Left colon (tissue), 2 donors: ENCODE measurements at places on chromosomes 6 and 20. TPM values are rescaled to one million over a fixed set of nuclear protein-coding genes. Genes with fewer than 3 reads are reported as not detected.

DNA sequence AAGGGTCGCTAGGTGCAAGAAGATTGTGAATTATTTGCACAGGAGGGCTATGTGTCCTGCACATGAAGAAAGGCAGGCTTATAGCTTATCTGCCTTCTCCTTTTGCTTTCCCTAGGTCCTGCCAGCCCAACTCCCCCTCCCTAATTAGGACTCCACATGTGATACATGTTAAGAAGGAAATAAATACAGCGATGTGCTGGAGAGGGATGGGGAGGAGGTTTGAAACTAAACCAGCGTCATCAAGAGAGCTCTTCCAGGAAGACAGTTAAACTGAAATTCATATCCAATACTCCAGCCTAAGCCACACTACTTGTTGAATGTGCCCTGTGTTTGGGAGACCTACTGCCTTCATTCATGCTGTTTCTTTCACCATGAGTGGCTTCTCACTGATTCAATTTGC, 34.9 kb upstream of the UTRN start:
- no peak for DNase-seq

- DNase-seq = no peak
Measured at GRCh38 chr6:11103065-11103464, 8.5 kb downstream of the ERVFRD-1 start.

DNA sequence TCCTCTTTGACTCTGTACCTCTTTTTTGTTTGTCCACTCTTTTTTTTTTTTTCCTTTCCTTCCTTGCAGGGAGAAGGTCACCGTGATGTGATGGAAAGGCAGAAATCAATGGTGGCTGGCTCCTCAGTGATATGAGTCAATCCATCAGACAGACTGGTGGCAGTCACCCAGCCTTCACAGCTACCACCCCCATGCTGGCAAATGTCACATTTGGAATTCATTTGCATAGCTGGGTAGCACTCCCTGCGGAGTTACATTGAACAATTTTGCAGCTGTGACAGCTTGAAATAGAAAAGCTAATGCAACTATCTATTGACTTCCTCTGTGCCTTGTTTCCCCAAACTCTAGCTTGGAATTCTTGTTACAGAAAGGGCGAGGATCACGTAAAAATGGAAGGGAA, 668.4 kb downstream of the C6orf118 start:
- DNase-seq = no peak

DNA sequence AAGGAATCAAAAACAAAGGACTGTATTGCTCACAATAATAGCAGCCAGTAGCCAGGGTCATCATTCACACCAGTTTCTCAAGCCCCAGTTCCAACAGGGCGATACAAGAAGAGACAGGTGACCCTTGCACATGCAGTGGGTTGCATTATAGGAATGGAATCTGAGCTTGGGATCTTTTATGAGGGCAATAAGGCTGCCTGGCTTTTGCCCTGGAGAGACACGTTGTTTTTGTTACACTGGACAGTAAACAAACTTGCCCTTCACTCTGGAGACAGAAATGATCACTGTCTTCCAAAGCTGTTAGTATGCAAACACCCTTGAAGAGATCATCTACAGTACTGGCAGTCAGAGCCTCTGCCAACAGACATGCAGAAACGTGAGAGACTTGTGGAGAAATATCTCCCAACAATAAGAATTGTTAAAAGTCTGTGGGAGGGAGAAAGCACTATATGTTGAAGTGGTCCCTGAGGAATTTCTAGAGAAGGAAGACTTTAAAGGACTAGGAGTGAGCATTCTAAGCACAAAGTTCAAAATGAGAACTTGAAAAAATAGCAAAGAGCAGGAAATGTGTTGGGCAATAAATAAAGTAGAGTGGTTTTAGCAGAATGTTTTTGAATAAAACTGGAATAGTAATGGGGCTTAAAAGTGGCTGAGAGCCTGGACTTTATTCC, 6.2 kb upstream of the COL12A1 start:
- no peak for DNase-seq

Gene ASCC3
- 28.6 TPM for total RNA-seq

DNA sequence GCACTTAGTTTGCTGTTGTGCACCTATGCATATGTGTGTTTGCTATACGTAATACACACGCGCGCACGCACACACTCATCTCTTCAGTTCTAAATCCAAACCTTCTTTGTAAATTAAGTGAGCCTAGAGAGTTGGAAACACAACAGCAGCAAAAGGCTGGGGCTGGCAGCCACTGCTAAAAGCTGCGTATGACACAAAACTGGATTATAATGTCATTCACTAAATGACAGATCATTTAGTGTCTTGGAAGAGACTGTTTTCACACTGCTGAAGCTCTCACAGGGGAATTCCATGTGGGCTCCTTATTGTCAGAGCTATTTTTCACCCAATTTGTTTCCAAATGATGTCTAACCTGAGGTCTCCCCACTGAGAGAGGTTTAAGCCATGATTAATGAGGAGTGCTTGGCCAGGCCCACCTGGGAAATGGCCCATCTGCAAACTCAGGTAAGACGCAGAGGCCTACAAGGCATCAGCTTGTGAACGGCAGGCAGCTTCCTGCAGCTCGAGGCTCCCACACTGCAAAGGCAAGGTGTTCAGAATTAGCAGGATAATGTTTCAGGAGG, 94.2 kb downstream of the OLIG3 start:
- DNase-seq = no peak

Gene VSTM2L
- total RNA-seq = 1.1 TPM

GRCh38 chr6:83601119-83601518, 88.8 kb downstream of the PRSS35 start:
- no peak for DNase-seq

Gene CLDN20
- not detected for total RNA-seq

- DNase-seq = no peak
Measured at GRCh38 chr20:19780261-19780660, 22.2 kb downstream of the RIN2 start.

DNA sequence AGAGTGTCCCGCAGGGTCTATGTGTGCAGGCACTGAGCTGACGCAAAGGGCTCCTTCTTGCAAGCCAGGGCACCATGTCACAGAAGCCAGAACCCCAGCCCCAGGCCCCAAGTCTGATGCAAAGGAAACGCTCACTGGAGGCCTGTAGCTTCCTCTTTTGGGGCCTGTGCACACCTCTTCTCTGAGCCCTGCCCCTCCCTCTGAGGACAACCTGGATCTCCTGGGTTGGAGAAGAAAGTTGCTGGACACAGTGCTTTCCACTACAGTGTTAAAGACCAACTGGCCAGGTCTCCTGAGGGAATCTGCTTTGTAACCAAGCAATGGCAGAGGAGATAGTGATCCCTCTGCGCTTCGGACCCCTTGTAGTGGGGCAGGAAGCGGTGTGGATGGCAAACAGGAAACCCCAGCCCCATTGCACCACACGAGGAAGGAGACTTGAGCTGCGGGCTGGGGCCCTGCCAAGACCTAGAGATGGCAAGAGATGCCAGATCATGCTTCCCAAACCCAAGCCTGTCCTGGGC, 90.0 kb downstream of the PRND start:
- peak; percentile 62 for DNase-seq

DNA sequence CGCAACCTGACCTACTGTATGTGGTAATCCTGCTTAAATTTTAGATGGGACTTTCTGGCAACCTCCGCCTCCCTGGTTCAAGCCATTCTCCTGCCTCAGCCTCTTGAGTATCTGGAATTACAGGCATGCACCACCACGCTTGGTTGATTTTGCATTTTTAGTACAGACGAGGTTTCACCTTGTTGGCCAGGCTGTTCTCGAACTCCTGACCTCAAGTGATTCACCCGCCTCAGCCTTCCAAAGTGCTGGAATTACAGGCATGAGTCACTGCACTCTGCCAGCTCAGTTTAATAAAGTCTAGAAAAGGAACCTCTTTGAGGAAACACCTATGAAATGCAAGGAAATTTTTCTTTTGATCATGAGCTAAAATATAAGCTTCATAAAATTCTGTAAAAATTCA, 9.0 kb upstream of the PLCB4 start:
- no peak for DNase-seq

Gene SRSF12
- 0.53 TPM for total RNA-seq

- no peak for DNase-seq
Measured at GRCh38 chr6:89481695-89482094, 48.7 kb downstream of the ANKRD6 start.

Gene CST5
- total RNA-seq = not detected

Gene DEF6
- 10.3 TPM for total RNA-seq

DNA sequence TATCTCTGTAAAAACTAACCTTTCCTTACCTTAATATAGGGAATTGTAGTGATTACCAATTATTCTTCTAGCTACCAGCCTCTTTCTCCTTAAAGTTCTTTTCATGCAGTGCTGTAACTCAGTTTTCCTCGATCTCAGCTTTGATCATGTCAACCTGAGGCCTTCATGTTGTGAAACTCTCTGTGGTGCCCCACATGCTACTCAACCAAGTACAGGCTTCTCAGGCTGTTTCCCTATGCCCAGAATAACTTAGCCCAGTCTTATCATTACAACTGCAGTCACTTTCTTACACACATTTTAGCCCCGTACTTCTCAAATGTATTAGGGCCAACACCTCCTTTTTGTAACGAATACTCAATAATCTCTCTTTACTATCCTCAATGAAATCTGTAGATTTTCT, 90.1 kb upstream of the SUPT3H start:
- no peak for DNase-seq

DNA sequence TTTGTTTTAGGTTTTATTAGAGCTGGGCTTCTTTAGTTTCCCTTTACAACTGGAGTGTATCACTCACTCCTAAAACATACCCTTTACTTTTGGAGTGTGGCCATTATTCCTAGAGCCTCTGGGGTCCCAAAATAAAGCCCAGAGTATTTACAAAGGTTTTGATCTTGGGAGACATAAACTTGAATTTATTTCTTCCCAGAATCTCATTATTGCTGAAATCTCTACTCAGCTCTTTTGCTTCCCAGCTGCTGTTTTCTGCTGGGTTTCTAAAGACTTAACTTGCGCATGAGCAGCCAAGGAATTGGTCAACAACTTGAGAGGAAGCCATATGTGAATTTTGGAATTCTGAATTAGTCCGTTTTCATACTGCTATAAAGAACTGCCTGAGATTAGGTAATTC, 94.5 kb upstream of the NRSN1 start:
- no peak for DNase-seq

DNA sequence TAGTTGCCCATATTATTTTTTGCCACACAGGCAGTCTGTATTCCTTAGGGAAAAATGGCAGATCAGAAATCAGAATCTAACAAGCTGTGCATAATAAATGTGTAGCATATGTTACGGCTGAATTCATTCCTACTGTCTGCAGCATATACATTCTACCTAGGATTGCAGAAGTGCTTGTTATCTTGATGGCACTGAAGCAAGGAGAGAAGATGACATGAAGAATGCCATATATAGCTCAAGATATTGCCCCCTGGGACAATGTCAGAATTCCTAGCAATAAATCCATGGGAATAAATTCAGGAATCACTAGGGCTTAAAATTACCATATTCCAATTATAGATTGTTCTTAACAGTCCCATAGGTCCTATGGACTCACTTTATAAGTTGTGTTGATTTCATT, 293.0 kb upstream of the CNR1 start:
- no peak for DNase-seq

GRCh38 chr6:27168586-27169443, 78.7 kb upstream of the PRSS16 start:
- no peak for DNase-seq

Gene MAD2L1BP
- total RNA-seq = 37.0 TPM

DNA sequence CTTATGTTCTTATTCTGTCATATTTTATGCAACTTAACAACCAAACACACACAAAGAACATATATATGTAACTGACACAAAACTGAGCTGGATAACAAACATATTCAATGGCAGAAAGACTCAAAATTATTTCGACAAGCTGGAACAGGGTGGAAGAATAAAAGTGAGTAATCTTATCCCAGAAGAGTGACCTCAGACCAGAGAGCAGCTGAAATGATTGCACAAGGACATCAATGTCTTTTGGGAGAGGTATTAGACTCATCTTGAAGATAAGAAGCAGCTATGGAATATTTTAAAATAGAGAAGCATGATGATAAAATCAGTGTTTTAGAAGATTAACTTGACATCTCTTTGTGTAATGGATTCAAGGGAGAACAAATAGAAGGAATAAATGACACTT, 191.6 kb upstream of the PRDM1 start:
- DNase-seq = no peak

DNA sequence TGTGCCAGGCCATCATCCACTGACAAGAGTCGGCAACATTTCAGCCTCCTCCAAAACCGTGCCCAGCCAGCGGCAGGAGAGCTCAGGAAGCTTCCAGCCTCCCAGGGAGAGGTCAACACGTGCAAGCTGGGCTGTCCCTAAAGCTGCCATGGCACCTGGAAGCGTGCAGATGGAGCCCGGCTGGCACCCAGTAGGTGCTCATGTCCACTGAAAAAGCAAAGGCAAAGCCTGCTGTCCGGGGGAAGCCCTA, 14.4 kb upstream of the TLDC2 start:
- DNase-seq = no peak

- DNase-seq = no peak
Measured at GRCh38 chr6:39035681-39036080, 12.9 kb upstream of the GLP1R start.

DNA sequence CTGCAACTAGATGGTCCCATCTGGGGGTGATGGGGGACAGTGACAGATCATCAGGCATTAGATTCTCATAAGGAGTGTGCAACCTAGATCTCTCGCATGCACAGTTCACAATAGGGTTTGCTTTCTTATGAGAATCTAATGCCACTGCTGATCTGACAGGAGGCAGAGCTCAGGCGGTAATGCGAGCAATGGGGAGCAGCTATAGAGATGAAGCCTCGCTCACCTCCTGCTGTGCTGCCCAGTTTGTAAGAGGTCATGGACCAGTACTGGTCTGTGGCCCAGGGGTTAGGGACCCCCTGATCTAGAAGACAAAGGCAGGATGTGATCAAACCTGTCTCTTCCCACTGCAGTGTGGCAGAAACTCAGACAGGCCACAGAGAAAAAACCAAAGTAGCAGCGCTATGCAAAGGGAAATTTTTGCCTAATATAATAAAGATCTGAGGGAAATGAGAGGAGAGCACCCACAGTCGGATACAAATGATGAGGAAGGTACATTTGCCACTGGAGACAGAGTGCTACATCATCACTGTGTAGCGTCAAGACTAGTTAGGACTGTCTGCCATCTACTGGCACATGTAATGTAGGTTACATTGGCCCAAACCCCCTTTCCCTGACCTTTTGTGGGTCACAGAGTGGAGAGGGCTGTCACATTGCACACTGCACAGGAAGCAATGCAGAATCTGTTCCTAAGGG, 4.1 kb upstream of the LY86 start:
- DNase-seq = no peak
